NCI-H187 treated with DMSO at 0.1 percent for 48 hours (cell line): ENCODE measurements at places on chromosomes 1 and 21.

DNA sequence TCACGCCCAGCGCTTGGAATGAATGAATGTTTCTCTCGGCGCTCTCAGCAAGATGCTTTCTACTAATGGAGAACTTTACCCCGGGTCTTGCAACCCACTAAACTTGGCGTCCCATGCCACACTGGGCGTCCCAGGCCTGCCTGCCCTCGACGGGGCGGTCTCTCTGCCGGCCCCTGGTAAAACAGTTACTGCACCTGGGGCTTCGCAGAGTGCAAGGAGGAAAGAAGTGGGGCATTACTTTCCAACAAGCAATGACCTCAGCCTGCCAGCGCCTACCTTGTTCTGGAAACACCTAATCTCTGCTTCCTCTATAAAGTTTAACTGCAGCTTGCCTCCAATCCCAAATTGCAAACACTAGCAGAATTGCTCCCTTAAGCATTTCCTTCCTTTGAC is 27.8 kb upstream of the NFIA start:
- no peak for DNase-seq

GRCh38 chr1:21439721-21440629 is at the start of gene NBPF3:
TSS of gene NBPF3 (plus strand) at chr1:21440137. CDS start at chr1:21445087, 4,950 bp downstream.
- DNase-seq = peak; percentile 52

DNA sequence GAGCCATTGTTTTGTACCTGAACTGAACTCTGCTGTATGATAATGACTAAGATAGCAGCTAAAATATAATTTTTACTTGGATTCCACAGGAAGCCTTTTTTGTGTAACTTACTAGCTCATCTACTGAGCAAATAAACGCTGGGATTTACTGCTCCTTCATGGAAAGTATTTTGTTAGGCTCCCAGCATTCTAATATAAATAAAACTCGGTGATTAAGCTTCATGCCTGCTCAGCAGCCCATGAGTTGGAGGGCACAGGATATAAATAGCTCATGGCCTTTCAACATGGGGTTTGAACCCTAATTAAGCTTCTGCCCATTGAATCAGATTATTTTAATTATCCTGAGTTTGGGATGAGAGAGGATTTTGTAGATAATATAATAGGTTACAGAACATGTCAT is 180.0 kb downstream of the PCP4 start:
- no peak for DNase-seq

DNA sequence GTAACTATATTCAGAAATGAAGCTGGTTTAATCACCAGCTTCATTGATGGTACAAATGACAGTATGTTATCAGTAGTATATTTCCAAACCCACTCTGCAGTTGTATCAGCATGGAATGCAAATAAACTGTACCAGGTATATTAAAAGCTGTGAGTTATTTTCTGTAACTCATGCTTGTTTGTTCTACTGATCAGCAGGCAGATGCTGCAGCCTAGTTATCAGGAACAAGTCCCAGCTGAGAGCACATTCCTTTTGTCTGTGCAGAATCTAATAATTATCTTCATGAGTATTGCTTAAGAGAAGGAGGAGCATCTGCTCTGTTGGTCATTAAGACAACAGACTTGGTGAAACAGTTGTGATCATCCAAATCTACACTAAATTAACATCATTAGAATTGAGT is 1331.1 kb downstream of the MRPL39 start:
- DNase-seq = no peak

DNA sequence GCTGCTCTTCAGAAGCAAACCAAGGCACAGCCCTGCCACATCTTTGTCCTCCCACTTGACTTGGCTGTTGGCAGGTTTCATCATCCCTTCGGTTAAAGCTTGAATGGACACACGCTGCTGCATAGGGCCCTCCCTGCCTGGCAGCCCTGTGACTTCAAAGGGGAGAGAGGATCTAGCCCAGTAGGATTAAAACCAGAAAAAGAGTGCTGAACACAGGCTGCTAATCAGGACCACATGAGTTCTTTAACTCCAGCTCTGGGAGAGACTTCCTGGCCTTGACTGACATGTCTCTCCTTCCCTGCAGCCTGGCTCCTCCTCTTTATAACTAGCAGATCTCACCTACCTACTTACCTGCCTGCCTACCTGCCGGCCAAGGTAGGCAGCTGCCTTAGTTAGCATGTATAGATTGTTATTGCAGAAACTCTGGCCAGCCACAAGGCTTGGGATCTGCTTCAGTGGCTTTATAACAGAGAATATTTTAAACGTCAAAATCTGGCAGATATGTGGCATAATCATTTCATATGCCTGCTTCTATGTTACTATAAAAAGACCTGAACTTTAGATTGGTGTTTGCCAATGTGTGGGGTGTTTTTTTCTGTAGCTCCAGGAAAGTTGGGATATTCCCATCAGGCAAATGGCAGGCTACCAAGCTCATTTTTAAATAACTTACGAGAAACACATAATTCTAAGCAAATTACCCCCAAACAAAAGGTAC is 49.4 kb downstream of the ERG start:
- DNase-seq = no peak
